Right renal pelvis (tissue), 4 donors: ENCODE measurements at places on chromosomes 6 and 20.

GRCh38 chr20:46268131-46268614 lies 40.1 kb downstream of the CDH22 start:
- DNase-seq = no peak

DNA sequence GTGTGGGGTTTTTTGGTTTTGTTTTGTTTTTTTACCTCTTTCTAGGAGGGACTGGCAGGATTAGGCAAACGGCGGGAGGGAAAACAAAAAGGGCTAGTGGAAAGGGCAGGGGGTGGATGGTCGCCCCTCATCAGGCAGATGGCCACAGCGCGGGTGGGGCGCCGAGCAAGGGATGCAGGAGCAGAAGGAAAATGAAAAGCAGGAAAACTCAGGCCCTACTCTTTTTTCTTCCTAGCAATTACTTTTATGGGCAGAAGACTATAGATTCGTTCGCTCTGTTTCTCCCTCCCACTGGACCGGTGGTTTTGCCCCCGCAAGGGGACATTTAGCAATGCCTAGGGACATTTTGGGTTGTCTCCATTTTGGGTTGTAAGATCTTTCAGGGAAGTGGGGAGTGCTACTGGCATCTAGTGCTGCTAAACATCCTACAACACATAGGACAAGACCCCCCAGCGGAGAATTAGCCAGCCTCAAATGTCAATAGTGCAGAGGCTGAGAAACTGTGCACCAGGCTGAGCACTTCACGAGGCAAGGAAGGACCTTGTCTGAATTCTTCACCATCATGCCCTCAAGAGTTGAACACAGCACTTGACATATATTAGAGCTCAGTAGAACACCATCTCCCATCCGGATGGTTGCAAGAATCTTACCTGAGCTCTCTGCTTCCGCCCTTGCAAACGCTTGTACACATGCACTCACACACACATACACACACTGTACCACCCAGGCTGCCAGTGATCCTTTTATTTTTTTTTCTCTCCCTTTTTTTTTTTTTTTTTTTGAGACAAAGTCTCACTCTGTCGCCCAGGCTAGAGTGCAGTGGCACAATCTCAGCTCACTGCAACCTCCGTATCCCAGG lies 4.8 kb upstream of the ZMYND8 start:
- DNase-seq = no peak

- no peak for DNase-seq
These were observed 2.6 kb downstream of the RPS10 start for GRCh38 chr6:34423254-34423653.

- no peak for DNase-seq
These were observed 23.4 kb downstream of the CAP2 start for GRCh38 chr6:17416806-17417205.

GRCh38 chr20:33606118-33606771 lies 55.9 kb upstream of the C20orf144 start:
- DNase-seq = no peak
